ENCODE measurements at places on chromosomes 2 and 18. TPM values are rescaled to one million over a fixed set of nuclear protein-coding genes. Genes with fewer than 3 reads are reported as not detected.

GRCh38 chr2:28166956-28167355 is 225.7 kb upstream of the FOSL2 start:
- DNase-seq, result no peak

GRCh38 chr2:27723372-27724144 is 48.0 kb upstream of the MRPL33 start:
- DNase-seq, result peak; percentile 73

DNA sequence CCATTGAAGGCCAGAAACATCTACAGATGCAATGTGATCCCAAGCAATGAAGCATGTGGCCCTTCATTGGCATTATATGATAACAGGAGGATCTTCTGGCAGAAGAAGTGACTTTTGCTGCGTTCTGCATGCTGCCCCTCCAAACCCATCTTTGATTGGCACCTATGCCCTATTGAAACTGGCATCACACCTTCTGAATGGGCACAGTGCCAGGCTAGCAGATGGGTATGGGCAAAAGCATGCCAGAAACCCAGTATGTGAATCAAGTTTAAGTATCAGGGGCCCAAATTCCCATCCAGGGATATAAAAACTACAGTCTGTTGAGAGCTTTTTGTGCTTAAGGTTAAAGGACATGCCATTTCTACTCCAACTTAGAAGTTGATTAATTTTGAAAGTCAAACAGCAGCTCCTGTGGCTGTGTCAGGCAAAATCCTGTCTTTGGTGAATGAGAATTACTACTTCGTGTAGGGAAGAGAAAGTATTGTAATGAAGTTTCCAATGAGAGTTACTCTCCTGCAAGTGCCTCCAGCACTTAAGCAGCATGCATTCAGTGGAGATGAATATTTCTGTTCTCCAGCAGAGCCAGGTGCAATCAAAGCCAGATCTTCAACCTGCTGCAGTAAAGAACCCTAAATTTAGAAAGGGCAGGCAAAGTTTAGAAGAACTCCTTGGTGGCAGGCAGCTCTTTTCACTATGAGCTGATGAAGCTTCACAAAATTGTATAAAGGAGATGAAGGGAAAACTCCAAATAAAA is 8.6 kb downstream of the VRK2 start:
- DNase-seq, result peak; percentile 47

- no peak for DNase-seq
These were observed 258.2 kb upstream of the THUMPD2 start for GRCh38 chr2:40037303-40037702.

GRCh38 chr2:43609290-43609918 is 13.6 kb upstream of the THADA start:
- DNase-seq, result peak; percentile 39

The PPP3R1 gene
- 27.4 TPM for total RNA-seq

The EFHD1 gene
- total RNA-seq, result 0.60 TPM

Measured in pancreas (tissue), 10 donors.